ENCODE measurements at places on chromosomes 12 and 14.

- no peak for DNase-seq
These were observed 357.6 kb downstream of the RPS29 start for GRCh38 chr14:49228552-49228951.

DNA sequence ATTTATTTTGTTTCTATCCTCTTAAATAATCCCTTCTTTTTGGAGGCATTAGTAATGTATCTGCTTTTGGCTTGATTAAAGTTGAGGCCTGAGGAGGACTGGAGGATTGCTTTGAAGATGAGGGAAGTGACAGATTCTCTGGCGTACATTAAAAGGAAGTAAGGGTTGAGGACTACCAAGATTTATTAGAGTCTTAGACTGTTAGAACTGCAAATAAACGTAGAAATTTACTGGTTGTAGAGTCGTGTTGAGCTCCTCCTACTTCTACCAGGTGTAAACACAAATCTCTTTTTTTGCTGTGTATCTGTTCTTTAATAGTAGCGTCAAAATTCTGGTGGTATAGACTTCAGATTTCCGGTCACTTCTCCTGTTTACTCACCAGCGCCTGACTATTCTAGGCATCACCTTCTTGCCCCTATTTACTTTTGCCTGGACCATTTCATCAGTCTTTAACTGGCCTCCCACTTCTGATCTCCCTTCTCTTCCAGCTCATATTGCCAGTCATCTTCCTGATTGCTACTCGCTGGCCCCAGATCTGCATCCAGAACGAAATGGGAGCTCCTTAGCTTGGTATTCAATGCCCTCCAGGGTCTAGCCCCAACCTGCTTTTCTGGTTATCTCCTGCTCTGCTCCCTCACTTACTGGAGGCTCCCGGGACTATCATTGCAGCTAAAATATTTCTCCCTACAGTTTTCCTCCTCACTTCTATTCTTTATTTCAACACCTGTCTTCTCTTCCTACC lies 8.4 kb upstream of the EID3 start:
- no peak for DNase-seq

- DNase-seq = no peak
These were observed 88.3 kb downstream of the LRRK2 start for GRCh38 chr12:40312982-40313576.

- DNase-seq = no peak
These were observed 80.3 kb downstream of the SYNE2 start for GRCh38 chr14:63933110-63933509.

GRCh38 chr14:32047791-32048190 lies 29.3 kb upstream of the ARHGAP5 start:
- no peak for DNase-seq

- no peak for DNase-seq
These were observed 217.0 kb downstream of the SLC25A21 start for GRCh38 chr14:36955376-36955775.

GRCh38 chr12:12927211-12928079 lies 24.5 kb downstream of the GPRC5D start:
- DNase-seq = peak; percentile 86

DNA sequence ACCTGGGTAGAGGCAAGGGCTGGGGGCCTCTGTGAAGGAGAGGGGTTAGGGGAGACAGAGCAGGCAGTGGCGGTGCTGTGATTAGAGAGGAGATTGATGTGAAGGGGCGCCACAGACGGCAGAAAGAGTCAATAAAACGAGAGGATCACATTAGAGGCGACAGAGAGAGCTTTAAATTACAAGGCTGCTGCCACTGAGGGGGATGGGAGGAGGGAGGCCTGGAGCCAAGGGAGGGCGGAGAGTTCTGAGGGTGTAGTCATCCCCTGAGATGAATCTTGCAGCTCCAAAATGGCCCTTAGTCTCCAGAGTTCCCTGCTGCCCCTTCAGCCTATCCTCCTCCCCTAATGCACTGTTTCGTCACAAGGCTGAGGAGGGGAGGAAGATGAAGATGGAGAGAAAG lies 12.8 kb downstream of the ZFHX2 start:
- no peak for DNase-seq

DNA sequence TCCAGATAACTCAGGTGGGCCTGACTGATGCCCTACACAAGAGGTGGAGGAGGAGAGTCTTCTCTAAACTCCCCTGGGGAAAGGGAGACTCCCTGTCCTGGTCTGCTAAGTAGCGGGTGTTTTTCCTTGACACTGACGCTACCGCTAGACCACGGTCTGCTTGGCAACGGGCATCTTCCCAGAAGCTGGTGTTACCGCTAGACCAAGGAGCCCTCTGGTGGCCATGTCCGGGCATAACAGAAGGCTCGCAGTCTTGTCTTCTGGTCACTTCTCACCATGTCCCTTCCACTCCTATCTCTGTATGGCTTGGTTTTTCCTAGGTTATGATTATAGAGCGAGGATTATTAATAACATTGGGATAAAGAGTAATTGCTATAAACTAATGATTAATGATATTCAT lies 965.5 kb downstream of the TMEM121 start:
- DNase-seq = no peak

DNA sequence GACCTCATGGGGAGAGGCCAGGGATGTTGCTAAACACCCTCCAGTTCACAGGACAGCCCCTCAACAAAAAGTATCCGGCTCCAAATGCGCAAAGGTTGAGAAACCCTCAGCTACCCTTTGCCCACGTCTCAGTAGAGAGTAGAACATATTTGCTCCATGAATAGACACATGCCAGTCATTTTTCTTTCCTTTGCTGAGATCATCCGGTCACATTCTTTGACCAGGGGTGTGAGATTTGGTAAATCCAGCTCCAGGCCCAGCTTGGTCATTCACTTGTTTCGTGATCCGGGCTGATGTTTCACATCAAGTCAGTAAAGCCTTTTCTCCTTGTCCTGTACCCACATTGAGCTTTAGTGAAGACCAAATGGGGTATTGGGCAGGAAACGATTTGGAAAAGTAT lies 83.6 kb upstream of the LHX5 start:
- no peak for DNase-seq

- DNase-seq = no peak
These were observed 248.3 kb upstream of the CLEC14A start for GRCh38 chr14:38504175-38504574.

- DNase-seq = no peak
These were observed 1032.3 kb upstream of the FBXO33 start for GRCh38 chr14:40464531-40464930.

- DNase-seq = no peak
These were observed 103.6 kb downstream of the IGF1 start for GRCh38 chr12:102376781-102377180.

GRCh38 chr12:113835896-113836295 lies 130.2 kb downstream of the RBM19 start:
- DNase-seq = no peak

GRCh38 chr14:92585981-92586937 lies 72.7 kb downstream of the RIN3 start:
- no peak for DNase-seq

GRCh38 chr14:33643426-33644181 lies 307.3 kb downstream of the EGLN3 start:
- DNase-seq = no peak

GRCh38 chr14:88380405-88380804 lies 5.1 kb upstream of the SPATA7 start:
- DNase-seq = no peak

- no peak for DNase-seq
These were observed 165.2 kb downstream of the VRK1 start for GRCh38 chr14:96962337-96962736.

DNA sequence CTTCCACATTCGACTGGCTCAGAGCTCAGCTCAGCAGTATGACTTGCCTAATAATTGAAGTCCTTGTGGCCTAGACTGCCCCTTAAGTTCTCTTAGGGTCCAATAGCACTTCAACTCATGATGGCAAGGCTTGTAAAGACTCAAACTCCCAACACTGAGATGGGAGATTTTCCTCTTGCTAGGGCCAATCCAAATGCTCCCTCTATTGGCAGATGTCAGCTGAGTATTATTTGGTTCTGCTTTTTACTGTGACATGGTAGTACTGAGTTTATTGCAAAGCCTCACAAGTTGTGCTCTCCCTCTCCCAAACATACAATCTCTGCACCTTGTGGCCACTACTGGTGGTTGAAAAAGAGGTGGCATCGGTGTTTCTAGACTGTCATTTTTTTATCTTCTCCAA lies 164.2 kb downstream of the ALG10 start:
- DNase-seq = no peak

DNA sequence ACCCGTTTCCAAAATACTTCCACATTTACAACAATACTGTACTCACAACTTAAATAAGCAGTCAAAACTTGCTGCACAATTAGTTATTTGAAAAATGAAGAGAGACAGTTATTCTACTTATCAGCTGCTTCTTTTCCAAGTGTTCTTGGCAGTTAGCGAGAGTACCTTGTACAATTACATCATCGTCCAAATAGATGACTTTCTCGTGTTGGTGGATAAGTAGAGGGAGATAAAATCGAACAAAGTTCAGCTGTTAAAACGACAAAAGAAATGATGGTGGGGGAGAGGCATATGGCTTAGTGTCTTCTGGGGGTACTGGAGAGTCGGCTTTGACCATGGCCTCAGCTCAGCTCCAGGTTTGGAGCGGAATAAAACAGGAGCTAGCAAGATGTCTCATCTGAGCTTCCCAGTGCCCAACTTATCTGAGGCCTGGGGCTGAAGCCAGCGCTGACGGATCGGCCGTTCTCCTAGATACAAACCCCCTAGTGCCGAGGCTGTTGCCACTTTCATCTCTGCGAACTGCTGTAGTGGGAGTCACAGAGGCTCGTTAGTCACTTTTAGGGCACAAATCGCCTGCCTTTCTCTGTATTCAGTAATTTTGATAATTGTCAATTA lies 31.7 kb downstream of the TDG start:
- no peak for DNase-seq

- DNase-seq = no peak
These were observed 1.8 kb downstream of the MAP3K12 start for GRCh38 chr12:53497461-53497860.

- DNase-seq = peak; percentile 53
These were observed 61.4 kb downstream of the MYF5 start for GRCh38 chr12:80778005-80778541.

DNA sequence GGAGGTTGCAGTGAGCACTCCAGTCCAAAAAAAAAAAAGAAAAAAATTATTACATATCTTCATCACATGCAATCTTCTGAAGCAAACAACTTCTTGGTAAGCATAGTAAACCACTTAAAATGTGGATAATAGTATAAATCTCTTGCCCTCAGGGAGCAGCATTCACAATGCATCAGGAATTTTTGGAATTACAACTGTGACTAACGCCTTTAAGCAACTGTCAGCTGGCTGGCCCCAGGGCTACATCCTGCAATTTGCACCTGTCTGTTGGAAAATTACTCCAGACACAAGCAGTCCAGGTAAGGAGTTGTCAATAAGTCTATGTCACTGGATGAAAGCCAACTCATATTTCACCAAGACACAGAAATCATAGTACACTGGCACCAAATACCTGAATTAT lies 5.5 kb upstream of the SLC7A7 start:
- no peak for DNase-seq

Data from liver (tissue), 10 donors.